ENCODE measurements at places on chromosomes 1 and 21.

GRCh38 chr1:226063224-226063976 is 884 bp downstream of the H3-3A start:
- DNase-seq, result peak; percentile 62

DNA sequence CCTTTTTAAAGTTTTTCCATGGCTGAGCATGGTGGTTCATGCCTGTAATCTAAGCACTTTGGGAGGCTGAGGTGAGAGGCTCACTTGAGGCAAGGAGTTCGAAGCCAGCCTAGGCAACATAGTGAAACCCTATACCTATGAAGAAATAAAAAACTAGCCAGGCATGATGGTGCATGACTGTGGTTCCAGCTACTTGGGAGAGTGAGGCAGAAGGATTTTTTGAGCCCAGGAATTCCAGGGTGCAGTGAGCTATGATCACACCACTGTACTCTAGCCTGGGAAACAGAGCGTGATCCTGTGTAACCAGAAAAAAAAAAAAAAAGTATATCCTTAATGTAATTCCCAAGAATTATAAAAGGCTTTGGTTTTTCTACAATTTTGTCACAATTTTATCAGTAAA is 17.4 kb downstream of the DEPDC1 start:
- no peak for DNase-seq

DNA sequence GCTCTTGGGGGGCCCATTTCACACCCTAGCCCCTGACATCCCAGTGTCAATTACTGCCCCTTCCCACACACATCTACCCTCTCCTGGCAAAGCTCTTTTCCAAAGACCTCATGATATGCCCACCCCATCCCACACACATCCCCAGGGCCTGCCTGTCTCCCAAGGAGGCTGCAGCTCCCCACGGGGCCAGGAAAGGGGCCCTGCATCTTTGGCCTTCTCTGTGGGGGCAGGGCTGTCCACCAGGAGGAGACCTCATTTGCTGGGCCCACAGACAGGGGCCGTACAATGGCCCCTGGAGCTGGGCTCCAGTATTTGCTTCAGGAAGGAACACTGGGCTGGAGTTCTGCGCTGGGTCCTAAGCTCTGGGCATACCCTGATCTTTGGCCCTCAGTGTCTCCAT is 65.6 kb upstream of the RUNX3 start:
- DNase-seq, result no peak

DNA sequence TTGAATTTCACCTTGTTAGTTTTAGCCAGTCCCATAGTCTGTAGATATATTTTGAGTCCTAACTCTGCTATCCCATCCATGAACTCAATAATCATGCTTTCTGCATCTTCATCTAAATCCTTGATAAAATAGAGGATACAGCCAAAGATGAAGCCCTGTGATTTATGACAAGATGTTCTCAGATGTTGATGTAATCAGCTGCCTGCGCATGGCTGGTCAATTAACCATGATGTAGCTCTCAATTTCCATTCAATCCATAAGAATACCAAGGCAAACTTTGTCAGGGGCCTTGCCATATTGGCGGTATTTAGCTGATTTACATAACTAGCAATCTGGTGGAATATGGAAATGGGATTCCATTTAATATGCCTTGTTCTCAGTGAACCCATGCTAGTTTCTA is 183.2 kb downstream of the TNR start:
- DNase-seq, result no peak

DNA sequence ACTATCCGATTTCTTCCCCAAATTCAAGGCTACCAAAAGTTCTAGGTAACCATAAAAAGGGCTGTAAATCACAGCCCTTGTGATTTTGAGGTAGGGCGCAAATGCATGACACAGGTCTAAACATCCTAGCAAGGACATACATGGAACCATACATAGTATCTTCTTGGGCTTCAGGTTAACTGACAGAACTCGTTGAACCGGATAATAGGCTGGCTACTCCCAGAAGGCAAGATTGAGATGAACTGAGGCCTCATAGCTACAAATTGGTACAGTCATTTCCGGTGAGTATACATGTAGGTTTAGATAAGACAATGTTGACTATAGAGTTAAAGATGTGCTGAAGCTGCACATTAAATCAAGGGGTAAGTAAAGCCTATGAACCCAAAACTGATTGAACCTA is 27.3 kb upstream of the TP53BP2 start:
- no peak for DNase-seq

DNA sequence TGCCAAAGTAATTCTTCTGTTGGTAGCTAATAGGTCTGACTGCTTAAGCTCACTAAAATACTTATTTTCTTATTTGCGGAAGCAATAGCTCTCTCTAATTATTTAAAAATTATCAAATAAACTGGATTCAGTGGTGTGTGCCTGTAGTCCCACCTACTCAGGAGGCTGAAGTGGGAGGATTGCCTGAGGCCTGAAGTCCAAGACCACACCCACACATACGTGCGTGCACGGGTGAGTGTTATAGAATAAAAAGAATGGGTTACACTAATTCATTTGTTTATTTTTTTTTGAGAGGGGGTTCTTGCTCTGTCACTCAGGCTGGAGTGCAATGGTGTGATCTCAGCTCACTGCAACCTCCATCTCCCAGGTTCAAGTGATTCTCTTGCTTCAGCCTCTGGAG is 94.2 kb upstream of the HNRNPU start:
- DNase-seq, result no peak

GRCh38 chr1:106222403-106222802 is 834.1 kb upstream of the PRMT6 start:
- DNase-seq, result no peak

GRCh38 chr1:231160895-231161666 is 777 bp upstream of the TRIM67 start:
- no peak for DNase-seq

DNA sequence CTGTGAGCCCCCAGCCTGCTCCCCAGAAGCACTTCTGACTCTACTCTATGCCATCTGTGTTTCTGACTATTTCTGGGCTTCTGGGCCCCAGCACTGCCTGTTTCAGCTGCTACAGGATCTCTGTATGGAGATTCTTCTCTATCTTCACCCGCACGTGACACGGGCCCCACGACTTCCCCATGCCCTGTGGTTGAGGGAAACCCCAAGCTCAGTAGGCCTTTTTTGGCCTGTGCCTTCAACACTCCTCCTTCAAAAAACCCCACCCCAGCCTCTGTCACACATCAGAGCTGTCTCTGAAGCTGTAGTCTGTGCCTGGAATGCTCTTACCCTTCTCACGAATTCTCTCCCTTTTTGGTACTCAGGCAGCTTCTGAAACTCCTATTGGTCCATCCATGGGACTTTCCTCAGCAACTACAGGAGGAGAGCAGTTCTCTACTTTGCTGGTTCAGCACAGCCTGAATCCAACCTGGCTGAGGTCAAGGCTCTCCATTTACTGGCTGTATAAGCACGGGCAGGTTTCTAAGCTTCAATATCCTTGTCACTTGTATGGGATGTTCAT is 2.0 kb upstream of the NID1 start:
- no peak for DNase-seq

DNA sequence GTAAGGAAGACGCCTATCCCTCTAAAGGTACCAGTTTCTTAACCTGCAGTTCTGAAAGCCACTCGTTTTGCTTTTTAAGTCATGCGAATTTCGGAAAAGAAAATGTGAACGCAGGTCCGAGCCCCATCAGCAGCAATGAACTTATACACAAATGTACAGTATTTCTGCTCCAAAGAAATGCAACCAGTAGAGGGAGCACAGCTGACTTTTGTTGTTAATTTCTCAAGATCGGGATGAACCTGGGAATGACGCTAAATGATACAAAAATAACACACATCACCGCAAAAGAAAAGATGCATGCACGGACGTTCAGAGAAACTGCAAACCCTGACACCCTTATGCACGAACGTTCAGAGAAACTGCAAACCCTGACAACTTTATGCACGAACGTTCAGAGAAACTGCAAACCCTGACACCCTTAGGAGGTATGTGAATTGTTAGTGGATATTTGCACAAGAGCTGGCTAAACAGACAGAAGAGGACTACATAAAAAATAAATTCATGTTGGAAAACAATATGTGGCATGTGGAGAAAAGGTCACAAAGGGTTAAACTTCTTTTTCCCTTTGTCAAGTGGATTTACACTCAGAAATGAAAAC is 3.5 kb upstream of the TIAM1 start:
- peak; percentile 57 for DNase-seq

GRCh38 chr1:160884579-160884978 is 401 bp downstream of the ITLN1 start:
- no peak for DNase-seq

- DNase-seq, result peak; percentile 16
These were observed 25.1 kb upstream of the B3GALT2 start for GRCh38 chr1:193211539-193211938.

GRCh38 chr1:13725714-13726175 is 25.8 kb downstream of the PRDM2 start:
- DNase-seq, result peak; percentile 57

DNA sequence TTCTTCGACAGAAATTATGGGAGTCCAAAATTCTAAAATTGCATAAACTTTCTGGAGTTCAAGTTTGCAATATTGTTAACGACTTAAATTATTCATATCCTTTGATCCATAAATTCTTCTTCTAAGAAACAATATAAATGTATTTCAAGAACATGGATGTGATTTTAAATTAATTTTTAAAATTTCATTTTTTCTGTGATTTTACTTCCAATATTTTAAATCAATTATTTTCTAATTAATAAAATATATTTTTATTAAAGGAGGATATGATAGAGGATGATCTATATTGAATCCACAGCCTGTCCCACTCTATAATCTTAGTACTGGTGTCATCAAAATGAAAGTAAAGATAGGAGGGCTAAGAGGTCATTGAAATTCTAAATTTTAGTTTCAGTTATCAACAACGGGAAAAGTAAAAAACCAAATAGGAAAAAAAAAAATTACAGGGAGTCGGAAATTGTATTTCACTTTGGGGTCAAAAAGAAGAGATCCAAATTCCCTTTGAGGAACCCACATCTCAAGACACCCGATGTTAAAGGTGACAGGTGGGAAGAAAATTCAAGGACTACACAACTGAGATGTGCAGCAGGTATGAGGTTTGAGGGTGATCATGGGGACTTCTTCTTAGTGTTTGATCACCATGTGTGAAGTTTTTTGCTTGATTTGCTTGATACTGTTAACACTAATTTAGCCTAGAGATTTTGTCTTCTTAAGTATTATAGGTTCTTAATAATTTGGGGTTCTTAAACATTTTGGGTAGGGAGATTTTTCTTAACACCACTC is 154.8 kb upstream of the RGS18 start:
- no peak for DNase-seq

- DNase-seq, result no peak
These were observed 57.3 kb upstream of the CSF3R start for GRCh38 chr1:36540056-36540455.

GRCh38 chr1:158830904-158831507 is at the start of gene MNDA:
MNDA (plus strand) TSS chr1:158831351; CDS start chr1:158842154, 10,803 bp downstream.
- DNase-seq, result no peak

- DNase-seq, result no peak
These were observed 12.0 kb downstream of the ZFYVE9 start for GRCh38 chr1:52153898-52154297.

GRCh38 chr1:66393586-66394287 is 140.2 kb upstream of the SGIP1 start:
- no peak for DNase-seq

DNA sequence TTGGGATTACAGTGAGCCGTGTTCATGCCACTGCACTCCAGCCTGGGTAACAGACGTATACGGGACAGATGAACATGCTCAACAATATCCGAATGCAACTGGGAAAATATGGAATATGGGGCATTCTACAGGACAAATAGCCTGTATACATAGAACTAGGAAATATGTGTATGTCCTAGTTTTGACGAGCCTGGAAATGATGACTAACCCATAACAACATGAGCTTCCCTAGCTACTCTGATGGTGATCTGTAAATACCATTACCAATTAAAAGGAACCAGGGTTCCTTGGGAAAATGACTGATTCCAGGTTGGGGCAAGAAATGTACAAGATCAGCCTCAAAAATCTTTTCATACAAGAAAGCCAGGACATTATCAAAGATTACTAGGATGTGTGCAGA is 42.8 kb upstream of the ARTN start:
- DNase-seq, result peak; percentile 71

GRCh38 chr1:92037400-92037799 is 7.6 kb downstream of the EPHX4 start:
- no peak for DNase-seq

- peak; percentile 93 for DNase-seq
These were observed 197.9 kb upstream of the SGIP1 start for GRCh38 chr1:66335859-66336640.

DNA sequence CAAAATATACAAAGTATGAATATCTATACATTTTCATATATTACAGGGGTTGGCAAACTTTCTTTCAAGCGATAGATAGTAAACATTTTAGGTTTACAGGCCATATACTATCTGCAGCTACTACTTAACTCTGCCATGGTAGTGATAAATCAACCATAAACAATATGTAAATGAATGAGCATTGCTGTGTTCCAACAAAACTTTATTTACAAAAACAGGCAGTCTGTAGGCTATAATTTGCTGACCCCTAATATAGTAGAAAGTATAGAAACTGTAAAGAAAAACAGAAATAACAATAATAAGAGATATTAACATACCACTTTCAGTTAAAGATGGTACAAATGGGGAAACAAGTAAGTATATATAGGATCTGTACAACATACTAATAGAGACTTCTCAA is 58.1 kb downstream of the COLGALT2 start:
- DNase-seq, result no peak

DNA sequence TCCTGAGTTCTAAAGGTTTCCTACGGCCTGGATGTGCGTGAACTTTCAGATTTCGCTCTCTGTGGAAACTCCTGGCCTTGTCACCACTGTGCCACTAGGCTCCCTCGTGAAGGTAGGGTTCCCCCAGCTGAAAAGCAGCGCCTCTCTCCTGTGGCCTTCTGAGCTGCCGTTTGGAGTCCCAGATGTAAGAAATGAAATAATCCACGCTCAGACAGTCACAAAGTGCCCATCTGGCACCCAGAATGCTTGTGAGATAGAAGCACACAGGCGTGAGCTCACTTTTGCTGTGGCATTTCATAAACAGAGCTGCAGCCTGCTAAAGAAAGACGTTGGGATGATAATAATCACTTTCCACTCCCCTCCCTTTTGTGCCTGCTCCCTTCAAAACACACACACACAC is 65.8 kb downstream of the LMO4 start:
- no peak for DNase-seq

DNA sequence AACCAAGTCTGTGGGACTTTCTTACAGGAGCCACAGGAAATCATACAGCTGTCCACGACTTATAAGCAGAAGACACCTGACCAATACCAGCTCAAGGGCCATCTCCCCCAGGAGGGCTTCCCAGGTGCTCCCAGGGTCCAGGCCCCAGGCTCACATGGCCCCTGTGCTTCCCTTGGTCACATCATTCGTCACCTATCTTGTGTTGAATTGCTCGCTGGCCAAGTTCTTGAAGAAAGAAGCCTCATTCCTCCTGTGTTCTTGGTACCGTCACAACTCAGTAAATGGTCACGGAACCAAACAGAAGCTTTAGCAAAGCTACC is 3.0 kb downstream of the NPHP4 start:
- no peak for DNase-seq
